ENCODE measurements at places on chromosomes 2 and 18.

DNA sequence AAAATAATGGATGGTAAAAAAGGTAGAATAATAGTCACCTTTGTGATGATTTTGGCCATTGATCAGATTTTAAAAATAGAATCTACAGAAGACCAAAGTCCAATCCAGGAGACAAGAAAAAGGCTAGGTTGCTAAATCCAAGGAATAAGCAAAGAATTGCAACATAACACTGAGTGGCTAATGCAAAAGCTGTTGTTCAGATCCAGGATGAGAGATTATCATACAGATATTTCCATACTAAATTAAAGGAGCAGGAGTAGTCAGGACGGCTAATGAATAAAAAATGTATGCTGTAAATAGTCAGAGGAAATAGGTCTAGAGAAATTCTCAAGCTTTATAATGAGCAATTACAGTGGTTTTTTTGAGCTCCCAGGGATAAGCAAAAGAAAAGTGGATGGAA is 745.9 kb upstream of the ACVR2A start:
- no peak for DNase-seq

- no peak for DNase-seq
Measured at GRCh38 chr2:187552828-187553681, 1.2 kb downstream of the TFPI start.

GRCh38 chr18:614193-614592 is 17.4 kb downstream of the CLUL1 start:
- DNase-seq, result no peak

DNA sequence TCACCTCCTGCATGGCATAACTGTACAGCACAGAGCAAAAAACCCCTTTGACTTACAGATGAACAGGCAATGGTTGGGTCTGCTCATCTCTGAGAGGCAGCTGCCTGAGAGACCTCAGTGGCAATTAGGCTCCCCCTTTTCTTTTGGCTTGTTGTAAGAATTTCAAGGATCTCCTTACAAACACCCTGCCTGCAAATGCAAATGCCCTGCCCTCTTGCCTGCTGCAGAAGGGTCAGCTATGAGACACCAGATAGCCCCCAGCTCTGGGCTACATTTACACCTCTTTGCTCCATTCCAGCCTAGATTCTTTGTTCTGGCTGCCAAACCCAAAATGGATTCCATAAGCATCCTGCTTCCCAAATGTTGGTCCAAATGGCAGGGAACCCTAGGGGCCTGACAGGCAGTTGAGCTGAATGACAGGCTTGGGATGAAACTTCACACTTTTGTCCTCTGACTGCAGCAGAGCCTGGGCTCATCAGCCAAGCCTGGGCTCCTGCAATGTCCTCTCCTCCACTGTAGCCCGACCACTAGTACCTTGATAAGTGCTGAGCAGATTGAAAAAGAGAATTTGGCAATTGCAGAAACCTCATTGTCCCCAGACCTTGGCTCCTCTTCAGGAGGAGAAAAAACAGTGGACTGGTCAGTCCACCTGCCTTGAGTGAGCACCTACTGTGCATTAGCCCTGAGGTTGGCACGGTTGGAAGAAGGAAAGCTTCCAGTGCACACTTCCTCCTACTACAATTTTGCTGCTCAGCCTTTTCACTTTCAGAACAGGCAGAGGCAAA is 678.3 kb downstream of the BCL11A start:
- DNase-seq, result no peak

GRCh38 chr2:8494151-8494550 is 187.7 kb upstream of the ID2 start:
- no peak for DNase-seq

DNA sequence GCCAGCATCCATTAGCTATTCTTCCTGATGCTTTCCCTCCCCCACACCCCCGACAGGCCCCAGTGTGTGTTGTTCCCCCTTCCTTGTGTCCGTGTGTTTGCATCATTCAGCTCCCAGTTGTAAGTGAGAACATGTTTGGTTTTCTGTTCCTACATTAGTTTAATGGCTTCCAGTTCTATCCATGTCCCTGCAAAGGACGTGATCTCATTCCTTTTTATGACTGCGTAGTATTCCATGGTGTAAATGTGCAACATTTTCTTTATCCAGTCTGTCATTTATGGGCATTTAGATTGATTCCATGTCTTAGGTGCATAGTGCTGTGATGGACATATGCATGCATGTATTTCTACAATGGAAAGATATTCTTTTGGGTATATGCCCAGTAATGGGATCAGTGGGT is 104.7 kb downstream of the TMEM185B start:
- DNase-seq, result no peak

GRCh38 chr2:162587674-162588305 is 243.9 kb downstream of the GCA start:
- DNase-seq, result no peak

DNA sequence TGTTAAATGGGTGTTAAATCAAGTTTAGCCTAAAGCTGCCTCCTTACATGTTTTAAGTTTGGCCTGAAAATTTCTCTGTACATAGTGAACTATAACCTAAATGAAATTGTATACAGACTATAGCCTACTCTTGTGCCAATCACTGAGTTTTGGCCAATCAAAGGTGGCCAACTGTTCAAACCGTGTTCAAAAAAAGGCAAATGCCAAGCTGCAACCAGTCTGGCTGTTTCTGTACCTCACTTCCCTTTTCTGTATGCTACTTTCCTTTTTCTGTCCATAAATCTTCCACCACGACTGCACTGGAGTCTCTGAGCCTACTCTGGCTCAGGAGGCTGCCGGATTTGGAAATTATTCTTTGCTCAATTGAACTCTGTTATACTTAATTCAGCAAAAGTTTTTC is 121.0 kb downstream of the SPOPL start:
- no peak for DNase-seq

DNA sequence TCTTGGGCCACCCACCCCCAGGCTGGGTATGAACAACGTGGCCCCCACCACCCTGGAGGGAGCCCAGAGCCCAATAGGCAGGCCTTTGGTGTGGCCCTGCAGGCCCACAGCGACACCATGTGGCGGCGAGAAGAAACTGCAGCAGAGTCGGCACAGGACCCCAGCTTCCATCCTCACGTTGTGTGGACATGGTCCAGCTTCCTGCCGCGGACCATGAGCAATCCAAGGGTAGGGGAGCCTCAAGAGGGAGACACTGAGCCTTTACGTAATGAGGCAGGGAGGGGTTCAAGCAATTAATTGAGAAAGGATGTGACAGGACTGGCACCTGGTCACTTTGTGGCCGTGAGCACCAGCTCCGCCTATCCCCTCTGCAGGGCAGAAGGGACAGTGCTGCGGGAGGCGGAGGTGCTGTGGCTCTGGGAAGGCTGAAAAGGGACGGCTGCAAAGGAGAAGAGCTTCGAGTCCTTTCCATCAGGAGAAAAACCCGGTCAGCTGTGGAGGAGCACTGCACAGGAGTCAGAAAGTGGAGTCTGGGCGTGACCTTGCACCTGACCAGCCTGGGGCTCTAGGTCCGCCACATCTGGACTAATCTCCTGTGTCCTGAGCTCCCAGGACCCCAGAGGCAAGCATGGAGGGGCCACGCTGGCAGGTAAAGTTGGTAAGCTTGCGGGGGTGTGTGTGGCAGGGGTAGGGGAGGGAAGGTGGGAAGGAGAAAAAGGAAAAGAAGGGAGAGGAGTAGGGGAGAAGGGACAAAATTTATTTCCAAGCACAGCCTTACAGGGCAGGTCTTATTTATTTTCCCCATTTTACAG is 44.9 kb downstream of the TMEM37 start:
- peak; percentile 21 for DNase-seq

DNA sequence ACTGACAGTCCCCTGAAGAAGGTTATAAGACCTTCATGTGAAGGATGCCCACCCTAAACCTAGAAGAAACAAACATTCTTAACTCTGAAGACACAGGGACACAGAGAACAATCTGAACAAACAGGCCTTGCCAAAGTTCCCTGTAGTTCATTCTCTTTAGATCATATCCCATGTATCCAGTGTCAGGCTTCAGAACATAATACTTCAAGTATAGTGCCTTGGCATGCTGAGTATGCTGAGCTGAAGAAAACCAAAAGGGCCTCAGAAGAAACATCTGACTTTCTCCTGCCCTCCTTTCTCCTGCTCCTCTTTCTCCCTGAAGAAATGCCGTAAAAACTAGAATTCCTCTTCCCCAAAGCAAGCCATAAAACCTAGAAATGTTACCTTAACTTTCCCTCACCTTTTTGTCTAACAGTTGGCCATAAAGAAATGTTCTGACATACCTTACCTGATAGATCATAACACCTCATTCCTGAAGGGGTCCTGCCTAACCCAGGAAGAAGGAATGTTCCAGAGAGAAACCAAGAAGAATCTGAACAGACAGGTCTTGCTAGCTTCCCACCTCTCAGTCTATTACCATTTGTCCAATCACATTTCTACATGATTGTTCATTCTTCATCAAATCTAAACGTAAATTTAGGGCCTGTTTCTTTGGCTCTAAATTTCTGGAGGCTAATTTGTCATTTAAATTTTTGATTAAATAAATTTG is 160.1 kb upstream of the ZC3H15 start:
- DNase-seq, result no peak

- no peak for DNase-seq
Measured at GRCh38 chr18:58860747-58861231, 3.9 kb upstream of the ZNF532 start.

GRCh38 chr2:129135017-129135416 is 816.3 kb upstream of the HS6ST1 start:
- DNase-seq, result no peak

DNA sequence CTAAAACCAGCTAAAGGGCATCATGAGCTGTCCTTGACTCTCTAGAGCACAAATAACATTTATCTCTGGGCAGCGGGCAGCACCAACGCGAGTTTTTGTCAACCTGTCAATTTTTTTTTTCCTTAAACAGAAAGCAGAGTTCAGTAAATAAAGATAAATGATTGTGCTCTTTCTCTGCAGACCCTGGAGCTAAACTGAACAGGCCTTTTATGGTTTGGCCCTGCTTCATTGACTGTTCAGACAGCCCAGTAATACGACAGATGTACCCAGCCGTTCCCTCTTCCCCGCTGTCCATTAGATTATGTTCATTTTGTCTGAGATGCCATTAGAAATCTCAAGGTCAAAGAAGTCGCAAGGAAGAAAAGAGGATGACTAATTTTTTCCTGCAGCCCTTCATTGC is 280.5 kb upstream of the PIK3C3 start:
- DNase-seq, result no peak

- no peak for DNase-seq
Measured at GRCh38 chr2:10217489-10218435, 84.9 kb upstream of the HPCAL1 start.

DNA sequence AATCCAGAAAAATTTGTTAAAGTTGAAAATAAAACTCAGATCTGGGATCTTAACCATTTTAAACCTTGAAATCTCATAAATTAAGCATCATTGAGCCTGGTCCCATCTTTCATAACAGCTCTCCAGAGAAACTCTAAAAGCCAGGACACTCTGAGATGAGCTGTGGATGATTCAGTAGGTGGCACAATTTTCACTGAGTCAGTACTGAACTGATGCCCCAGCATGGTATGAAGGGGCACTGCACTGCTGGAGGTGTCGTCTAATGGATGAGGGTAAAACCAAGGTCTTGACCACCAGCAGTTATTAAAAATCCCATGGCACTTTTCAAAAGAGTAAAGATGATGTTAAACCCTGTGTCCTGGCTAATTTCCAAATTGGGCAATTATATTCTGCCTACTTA is 170.6 kb downstream of the FIGN start:
- DNase-seq, result no peak

DNA sequence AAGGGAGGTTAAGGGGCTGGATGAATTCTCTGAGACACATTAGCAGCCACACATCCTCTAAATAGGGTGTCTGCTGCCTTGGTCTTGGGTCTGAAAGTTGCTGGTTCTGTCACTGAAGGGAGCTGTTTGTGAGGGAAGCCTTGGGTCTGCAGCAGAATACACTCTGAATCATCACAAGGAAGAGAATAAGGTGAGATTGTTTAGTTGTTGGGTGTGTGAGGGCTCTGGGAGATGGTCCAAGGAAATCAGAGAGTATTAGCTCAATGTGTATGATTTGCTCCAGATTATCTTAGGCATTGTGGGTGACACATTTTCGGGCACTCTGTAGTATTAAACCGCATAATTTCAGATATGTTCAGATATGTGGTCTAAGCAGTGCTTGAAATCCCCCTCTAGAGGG is 548.5 kb downstream of the SLC4A3 start:
- DNase-seq, result no peak

GRCh38 chr18:10057894-10058791 is 144.3 kb downstream of the VAPA start:
- no peak for DNase-seq

- no peak for DNase-seq
Measured at GRCh38 chr2:20994130-20994529, 49.7 kb downstream of the APOB start.

DNA sequence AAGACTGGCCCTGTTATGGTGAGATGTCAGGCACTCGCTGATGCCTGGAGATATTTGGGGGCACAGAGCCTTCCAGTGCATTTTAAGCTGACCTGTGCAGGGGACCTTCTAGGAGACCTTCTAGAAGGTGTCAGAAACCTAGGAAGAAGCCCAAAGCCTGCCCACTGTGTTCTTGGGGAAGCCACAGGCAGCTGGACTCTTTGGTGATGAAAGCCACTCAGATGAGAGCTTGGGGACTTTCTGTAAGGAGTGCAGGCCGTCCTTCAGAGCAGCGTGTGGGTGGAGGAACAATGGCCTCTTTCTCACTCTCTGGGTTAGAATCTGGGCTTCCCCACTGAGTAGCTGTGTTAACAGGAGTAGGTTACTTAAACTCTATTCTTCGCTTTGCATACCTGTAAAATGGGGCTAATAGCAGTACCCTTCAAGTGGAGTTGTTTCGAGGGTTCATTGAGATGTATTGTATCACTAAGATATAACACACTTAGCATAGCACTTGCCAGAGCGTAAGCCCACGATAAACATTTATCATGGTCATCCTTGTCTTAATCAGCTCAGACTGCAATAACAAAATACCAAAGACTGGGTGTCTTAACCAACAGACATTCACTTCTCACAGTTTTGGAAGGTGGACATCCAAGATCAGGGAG is 322.3 kb upstream of the EPAS1 start:
- DNase-seq, result no peak

GRCh38 chr2:54559593-54560145 is 103.5 kb downstream of the SPTBN1 start:
- no peak for DNase-seq

- no peak for DNase-seq
Measured at GRCh38 chr18:50870138-50870845, 8.6 kb upstream of the ME2 start.

- no peak for DNase-seq
Measured at GRCh38 chr2:164910101-164910899, 45.0 kb downstream of the SLC38A11 start.

- peak; percentile 58 for DNase-seq
Measured at GRCh38 chr18:49814147-49814499, 790 bp upstream of the ACAA2 start.

GRCh38 chr18:5571666-5572065 is 27.9 kb upstream of the EPB41L3 start:
- DNase-seq, result no peak

- DNase-seq, result no peak
Measured at GRCh38 chr2:128641421-128642080, 322.9 kb upstream of the HS6ST1 start.

GRCh38 chr18:31250902-31251301 is 67.1 kb upstream of the DSG1 start:
- no peak for DNase-seq
